Activated naive CD4-positive, alpha-beta T cell treated with anti-CD3 and anti-CD28 coated beads for 36 hours (primary cell): ENCODE measurements at places on chromosomes 3 and 15. TPM values are rescaled to one million over a fixed set of nuclear protein-coding genes. Genes with fewer than 3 reads are reported as not detected.

DNA sequence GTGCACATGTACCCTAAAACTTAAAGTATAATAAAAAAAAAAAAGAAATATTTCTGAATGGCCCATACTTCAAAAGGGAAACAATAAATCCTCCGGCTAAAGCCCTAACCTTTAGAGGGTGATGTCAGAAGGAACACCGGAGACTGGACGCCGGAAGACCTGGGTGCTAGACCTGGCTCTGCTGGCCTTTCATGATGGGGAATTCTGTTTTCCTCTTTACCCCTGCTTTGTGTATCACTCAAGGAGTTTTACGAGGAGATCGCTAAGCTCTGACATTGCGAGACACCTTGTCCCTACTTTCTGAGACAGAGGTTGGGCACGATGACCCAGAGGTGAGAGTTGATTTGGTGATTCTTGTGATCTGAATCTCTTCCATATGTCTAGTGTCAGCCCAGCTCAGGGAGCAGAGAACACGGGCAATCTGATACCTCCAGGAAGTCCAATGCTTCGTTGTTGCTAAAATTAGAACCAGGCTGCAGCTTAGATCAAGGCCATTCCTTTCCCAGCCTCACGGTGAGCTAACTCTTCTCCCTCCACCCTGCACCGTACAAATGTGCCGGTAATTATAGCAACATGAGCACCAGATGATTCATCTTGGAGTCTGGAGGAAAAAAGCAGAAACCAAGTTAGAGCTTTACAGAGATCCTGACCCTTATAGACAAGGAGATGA lies 42.0 kb upstream of the CFAP161 start:
- H3K27me3 ChIP-seq, result peaks cover 15% of the 10 kb centered on the region
- no peak overlapping the region for H3K4me3 ChIP-seq
- no peaks in the 10 kb centered on the region for H3K4me1 ChIP-seq

GRCh38 chr3:191963182-191963581 lies 502.2 kb downstream of the PYDC2 start:
- H3K4me3 ChIP-seq, result no peak overlapping the region
- H3K4me1 ChIP-seq, result no peaks in the 10 kb centered on the region
- no peak overlapping the region for H3K27ac ChIP-seq
- no peaks in the 10 kb centered on the region for H3K36me3 ChIP-seq

DNA sequence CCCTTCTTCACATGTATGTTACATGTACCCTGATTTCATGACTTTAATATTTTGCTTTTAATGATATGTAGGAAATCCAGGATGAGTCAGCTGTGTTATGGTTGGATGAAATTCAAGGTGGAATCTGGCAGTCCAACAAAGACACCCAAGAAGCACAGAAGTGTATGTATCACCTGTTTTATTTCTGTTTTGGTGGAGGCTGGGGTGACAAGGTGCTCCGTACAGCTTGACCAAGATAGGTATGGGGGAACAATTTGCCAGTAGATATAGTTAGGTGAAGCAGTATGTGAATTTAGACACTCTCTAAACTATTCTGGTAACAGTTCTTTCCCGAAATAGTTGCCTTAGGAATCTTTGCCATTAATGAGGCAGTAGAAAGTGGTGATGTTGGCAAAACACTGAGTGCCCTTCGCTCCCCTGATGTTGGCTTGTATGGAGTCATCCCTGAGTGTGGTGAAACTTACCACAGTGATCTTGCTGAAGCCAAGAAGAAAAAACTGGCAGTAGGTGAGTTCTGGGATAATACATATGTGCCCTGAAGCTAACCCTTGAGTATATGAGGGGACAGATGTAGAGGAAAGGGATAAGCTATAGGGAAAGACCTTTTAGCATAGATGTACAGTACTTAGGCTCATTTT lies 63.7 kb upstream of the CRTC3 start:
- no peaks in the 10 kb centered on the region for H3K27me3 ChIP-seq
- H3K27ac ChIP-seq, result no peak overlapping the region
- no peak overlapping the region for H3K4me3 ChIP-seq
- no peak for DNase-seq

DNA sequence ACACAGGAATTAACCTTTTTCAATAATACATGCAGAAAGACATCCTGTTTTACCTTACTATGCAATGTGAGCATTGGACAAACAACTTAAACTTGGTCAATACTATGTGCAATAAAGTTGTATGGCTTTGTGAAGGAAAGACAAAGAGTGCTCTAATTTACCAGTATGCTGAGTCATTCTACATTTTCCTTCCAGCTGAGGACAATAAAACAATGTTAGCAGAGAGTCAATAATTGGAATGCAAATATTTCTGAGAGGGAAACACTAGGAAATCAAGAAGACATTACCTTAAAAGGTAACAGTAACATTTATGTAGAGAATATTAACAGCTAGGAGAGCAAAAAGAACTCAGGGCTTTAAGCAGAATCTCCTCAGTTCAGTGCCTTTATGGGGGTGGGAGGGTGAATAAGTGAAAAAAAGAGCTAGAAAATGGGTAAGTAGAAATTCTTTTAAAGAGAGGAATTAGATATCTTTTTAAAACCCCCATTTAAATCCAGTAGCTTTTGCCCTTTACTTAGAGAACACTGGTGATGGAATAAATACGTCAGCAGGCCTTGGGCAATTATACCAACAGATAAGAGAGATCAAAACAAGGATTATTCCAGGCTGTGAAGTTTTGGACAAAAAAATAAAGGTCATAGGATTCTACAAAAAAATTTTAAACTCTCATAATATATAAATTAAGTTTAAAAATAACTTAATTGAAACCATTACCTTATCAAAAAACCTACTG lies 11.6 kb upstream of the HGD start:
- no peak overlapping the region for H3K4me3 ChIP-seq
- H3K36me3 ChIP-seq, result peaks cover 13% of the 10 kb centered on the region
- H3K4me1 ChIP-seq, result no peaks in the 10 kb centered on the region
- DNase-seq, result no peak
- no peak overlapping the region for H3K27ac ChIP-seq

- no peak for DNase-seq
- H3K36me3 ChIP-seq, result no peaks in the 10 kb centered on the region
- no peak overlapping the region for H3K4me3 ChIP-seq
- H3K27ac ChIP-seq, result no peak overlapping the region
Observed at GRCh38 chr15:63094495-63094931, 27.1 kb upstream of the LACTB start.

DNA sequence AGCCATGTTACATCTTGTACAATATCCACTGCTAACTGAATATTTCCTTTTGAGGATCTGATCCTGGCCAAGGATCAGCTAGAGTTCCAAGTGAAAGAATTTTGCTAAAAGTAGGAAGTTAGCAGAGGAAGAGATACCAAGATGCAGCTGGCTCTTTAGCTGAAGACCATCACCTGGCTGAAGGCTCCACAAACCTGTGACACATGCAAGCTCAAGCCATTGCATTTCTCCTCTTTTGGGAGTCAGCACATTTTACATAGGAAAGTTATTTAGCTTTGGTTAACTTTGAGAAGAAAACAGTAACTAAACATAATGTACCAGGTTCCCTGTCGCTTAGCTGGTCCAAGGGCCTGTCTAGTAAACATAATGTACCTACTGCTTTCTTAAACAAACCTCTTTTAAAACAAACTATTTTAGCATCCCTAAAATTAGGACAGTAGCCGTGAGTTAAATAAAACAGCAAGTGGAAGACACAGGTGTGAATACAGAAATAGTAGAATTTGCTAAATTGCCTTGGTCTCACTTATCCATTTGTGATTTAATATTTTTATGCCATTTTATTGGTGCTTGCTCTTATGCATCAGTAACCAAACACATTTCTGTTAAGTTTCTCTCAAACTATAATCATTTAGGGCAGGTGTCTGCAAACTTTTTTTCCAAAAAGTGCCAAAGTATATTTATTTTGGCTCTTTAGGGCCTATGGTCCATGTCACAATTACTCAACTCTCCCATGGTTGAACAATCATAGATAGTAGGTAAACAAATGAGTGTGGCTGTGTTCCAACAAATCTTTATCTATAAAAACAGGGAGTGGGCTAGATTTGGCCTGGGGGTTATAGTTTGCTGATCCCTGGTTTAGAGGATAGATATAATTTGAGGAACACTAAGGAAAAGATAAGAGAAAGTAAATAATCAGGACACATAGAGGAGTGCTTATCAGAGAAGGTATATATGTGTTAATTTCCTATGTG lies 11.2 kb downstream of the GCSAM start:
- no peaks in the 10 kb centered on the region for H3K27me3 ChIP-seq
- peaks cover 42% of the 10 kb centered on the region for H3K4me1 ChIP-seq
- peaks cover 21% of the 10 kb centered on the region for H3K36me3 ChIP-seq
- no peak overlapping the region for H3K4me3 ChIP-seq

GRCh38 chr15:80142646-80143045 lies 10.2 kb upstream of the FAH start:
- DNase-seq, result no peak
- H3K27me3 ChIP-seq, result no peaks in the 10 kb centered on the region
- H3K27ac ChIP-seq, result no peak overlapping the region
- no peaks in the 10 kb centered on the region for H3K4me1 ChIP-seq

- no peak overlapping the region for H3K4me3 ChIP-seq
- peaks cover 1% of the 10 kb centered on the region for H3K36me3 ChIP-seq
- no peaks in the 10 kb centered on the region for H3K27me3 ChIP-seq
Observed at GRCh38 chr15:60704129-60704528, 225.2 kb upstream of the ICE2 start.

- H3K27ac ChIP-seq, result no peak overlapping the region
- no peak overlapping the region for H3K4me3 ChIP-seq
- no peak for DNase-seq
- H3K27me3 ChIP-seq, result peaks cover 6% of the 10 kb centered on the region
Observed at GRCh38 chr3:108951820-108952501, 1.7 kb downstream of the GUCA1C start.

DNA sequence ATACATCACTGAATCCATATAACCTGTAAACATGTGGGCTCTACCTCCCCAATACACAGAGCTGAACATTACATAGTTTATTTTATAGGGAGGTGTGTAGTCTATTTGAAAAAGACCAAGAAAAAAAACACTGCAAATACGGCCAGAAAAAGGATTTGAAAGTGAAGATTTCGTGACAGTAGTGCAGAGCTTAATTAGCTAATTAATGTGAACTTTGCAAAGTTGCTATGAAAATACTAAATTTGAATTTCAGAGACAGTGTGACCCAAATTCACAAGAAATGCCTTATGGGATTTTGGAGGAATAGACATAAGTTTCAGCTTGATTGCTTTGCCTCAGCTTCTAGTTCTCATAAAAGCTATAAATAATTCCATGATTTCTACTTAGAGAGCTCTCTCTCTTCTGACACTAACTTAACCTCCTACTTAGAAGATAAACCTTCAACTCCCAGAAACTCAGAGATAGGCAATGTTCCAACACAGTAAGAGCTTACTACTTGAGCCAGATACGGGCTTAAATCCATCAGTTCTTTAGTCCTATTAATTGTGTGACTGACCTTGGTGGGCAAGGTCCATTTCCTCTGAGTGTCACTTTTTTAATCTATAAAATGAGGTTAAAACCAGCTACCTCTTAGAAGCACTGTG lies 87.3 kb upstream of the THBS1 start:
- H3K4me1 ChIP-seq, result no peaks in the 10 kb centered on the region
- H3K27me3 ChIP-seq, result peaks cover 5% of the 10 kb centered on the region
- DNase-seq, result no peak

The CADPS gene
- total RNA-seq, result not detected

The CACNA1D gene
- not detected for total RNA-seq

The ALDH1A2 gene
- total RNA-seq, result not detected

The TMC3 gene
- not detected for total RNA-seq

The GLDN gene
- total RNA-seq, result not detected

The SLC22A13 gene
- total RNA-seq, result not detected

The COMMD4 gene
- 70.4 TPM for total RNA-seq

The KNG1 gene
- not detected for total RNA-seq
